Lung (tissue), 17 donors: ENCODE measurements at places on chromosomes 13 and 19. TPM values are rescaled to one million over a fixed set of nuclear protein-coding genes. Genes with fewer than 3 reads are reported as not detected.

- no peaks in the 10 kb centered on the region for H3K36me3 ChIP-seq
- H3K27ac ChIP-seq: no peak overlapping the region
- peaks cover 15% of the 10 kb centered on the region for H3K4me1 ChIP-seq
These were observed 1.7 kb downstream of the MYO1F start for GRCh38 chr19:8575467-8575997.

The HCST gene
- 33.2 TPM for total RNA-seq

DNA sequence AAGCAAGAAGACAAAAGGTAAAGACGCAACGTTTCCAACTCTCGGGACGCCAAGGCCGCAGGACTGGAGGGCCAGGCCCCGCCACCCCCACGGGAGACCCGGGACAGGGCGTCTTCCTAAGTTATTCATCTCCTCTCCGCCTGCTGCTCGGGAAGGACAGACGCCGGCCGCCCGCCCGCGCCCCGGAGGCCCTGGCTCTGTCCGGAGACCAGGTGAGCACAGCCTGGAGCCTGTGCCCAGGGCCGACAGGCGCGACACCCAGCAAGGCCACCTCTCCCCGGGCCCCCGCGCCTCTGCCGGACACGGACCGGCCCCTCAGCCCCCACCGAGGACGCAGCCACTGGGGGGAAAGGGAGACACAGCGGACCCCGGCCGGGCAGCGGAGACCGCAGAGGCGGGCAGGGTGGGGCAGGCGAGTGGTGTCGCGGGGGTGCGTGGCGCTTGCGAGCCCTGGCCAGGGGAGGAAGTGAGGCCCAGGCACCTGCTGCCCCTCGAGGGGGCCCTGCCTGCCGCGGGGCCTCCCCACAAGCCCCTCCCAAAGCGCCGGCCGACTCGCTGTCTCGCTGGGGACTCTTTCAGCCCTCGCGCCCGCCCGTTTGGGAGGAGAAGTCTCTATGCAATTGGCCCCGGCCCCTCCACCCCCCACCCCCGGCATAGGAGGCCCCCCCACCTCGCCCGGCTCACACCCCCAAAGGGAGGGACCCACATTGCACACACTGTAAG is 17.2 kb downstream of the SMIM24 start:
- H3K27ac ChIP-seq: no peak overlapping the region
- peaks cover 31% of the 10 kb centered on the region for H3K36me3 ChIP-seq
- no peaks in the 10 kb centered on the region for H3K27me3 ChIP-seq
- H3K4me3 ChIP-seq: no peak overlapping the region

The CCDC8 gene
- 19.7 TPM for total RNA-seq

The SOX1 gene
- 0.09 TPM for total RNA-seq

The CYP2A6 gene
- 0.97 TPM for total RNA-seq
